ENCODE measurements at places on chromosomes 2 and 18.

- no peak for DNase-seq
Observed at GRCh38 chr2:41234093-41234492, 782.2 kb upstream of the SLC8A1 start.

GRCh38 chr2:72993147-72993932 is 76.0 kb downstream of the EMX1 start:
- DNase-seq: peak; percentile 75

DNA sequence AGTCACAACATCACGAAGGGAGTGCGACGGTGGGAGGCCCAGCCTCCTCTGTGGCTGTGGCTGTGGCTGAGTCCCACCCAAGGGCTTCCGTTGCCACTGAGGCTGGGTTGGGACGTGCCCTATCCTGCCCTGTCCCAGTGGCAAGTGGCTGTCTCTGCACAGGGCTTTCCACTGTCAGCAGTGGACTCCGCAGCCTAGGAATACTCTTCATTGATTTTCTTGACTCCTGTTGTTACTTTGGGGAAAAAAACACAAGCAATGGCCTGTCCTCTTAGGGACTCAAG is 122.7 kb downstream of the RAB3GAP1 start:
- DNase-seq: no peak

GRCh38 chr2:196441527-196441926 is 198.0 kb upstream of the CCDC150 start:
- no peak for DNase-seq

- no peak for DNase-seq
Observed at GRCh38 chr2:205967391-205968075, 118.4 kb downstream of the INO80D start.

DNA sequence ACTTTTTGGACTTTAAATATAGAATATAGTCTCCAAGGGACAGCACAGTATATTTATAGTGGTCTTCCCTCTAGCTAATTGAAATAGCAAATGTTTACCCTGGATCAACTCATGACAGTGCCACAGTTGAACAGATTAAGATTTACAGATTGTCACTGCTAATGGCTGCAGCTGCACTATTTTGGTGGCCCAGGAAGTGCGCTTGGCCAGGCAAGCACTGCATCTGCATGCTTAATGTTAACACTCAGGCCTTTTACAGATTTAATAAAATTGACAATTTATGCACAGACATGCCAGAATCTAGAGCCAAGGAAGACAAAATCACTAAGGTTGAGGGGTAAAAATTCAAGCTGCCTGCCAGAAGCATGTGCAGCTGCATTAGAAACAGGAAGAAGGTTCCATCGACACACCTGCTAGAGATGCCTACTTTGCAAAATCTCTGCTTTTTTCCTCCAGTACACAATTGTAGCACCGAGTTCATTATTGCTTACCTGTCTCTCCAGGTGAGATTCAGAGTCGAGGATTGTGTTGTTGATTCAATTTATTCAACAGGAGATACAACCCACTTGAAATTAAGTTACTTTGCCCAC is 1042.3 kb upstream of the NRXN1 start:
- no peak for DNase-seq

DNA sequence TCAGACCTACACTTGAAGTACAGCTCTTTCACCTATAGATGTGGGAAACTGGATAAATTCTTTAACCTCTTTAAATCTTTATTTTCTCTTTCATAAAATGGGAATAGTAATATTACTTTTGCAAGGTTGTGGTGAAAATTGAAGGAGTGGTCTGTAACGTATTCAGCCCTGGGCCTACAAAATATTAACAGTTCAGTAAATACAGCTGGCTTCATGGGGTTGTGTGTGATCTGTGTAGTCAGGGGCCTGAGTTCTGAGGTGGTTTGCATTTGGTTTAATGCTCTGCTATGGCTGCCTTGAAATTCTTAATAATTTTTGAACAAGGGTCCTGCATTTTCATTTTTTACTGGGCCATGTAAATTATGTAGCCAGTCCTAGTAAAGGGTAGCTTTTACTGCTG is 16.8 kb upstream of the EML6 start:
- DNase-seq: no peak

DNA sequence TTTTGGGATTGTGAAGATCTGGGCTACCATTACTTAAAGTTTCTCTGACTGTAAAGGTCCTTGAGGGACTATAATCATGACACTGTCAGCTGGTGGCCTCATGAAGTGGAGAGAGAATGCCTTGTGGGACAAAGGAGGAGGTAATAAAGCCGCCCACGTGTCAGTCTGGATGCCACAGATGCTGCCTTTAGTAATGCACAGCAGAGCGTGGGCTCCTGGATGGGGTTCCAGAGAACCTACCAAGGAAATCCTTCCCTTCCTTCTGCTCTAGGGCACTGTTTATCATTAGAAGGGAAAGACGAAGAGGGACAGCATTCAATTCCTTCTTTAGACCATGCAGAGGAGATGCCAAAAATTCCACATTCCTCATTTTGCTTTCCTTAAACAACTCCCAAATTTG is 63.5 kb downstream of the COL5A2 start:
- DNase-seq: no peak

- DNase-seq: no peak
Observed at GRCh38 chr2:159153951-159154350, 132.6 kb downstream of the WDSUB1 start.

DNA sequence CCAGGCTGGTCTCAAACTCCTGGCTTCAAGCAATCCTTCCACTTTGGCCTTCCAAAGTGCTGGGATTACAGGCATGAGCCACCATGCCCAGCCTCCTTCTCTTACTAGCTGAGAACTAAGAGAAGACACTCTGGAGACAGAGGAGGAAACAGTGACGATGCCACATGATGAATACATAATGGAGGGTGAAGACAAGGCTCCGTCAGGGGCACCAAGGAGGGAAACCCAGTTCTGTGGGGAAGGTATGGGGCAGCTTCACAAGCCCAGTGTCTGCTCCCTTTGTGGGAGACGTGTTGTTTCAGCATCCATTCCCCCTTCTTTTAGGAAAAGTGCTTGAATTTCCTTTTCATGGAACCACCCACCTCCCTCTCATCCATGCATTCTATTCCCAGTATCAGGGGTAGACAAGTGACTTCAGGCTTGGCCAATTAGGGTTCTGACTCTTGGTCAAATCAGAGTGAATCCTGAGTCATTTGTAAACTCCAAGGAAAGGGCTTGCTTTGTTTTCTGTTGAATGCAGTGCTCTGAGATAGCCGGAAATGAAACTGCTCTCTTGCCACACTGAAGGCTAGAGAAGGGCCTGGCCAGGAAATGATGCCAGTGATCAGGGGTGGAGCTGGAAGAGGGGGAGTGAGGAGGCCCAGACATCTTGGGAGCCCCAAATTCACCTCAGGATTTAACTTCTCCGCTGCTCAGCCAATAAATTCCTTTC is 23.7 kb downstream of the TMEM127 start:
- DNase-seq: peak; percentile 67

GRCh38 chr18:24954341-24954740 is 397.6 kb downstream of the ZNF521 start:
- no peak for DNase-seq

DNA sequence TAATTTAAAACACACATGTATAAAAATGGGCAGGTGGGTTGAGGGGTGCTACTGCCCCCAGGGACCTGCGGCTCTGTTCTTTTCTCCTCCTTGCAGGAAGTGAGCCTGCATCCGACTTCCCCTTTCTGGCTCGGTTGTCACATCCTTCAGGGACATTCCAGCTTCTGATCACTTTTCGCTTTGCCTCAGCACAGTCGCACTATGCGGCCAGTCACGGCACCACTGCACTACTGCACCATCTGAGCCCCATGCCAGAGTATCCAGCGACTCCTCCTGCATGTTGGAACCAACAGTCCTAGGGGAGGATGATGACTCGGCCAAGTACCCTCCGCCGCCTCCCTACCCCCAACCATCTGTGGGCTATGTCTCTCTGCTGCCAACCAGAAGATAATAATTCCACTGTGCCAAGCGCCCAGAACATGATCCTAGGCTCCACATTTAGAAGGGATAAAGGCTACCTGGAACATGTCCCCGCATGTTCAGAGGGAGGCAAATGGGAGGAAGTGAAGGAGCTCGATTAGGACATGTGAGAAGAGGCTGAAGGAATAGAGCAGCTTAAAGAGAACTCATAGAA is 17.6 kb downstream of the CDC42EP3 start:
- peak; percentile 85 for DNase-seq

- DNase-seq: no peak
Observed at GRCh38 chr2:40321016-40321623, 130.8 kb downstream of the SLC8A1 start.

GRCh38 chr18:39596891-39597290 is 2031.3 kb upstream of the CELF4 start:
- DNase-seq: no peak

- DNase-seq: no peak
Observed at GRCh38 chr2:30022444-30023071, 101.2 kb upstream of the ALK start.

- DNase-seq: peak; percentile 53
Observed at GRCh38 chr2:191625016-191625415, 52.9 kb upstream of the NABP1 start.

- no peak for DNase-seq
Observed at GRCh38 chr18:39329496-39330275, 1764.1 kb upstream of the CELF4 start.

DNA sequence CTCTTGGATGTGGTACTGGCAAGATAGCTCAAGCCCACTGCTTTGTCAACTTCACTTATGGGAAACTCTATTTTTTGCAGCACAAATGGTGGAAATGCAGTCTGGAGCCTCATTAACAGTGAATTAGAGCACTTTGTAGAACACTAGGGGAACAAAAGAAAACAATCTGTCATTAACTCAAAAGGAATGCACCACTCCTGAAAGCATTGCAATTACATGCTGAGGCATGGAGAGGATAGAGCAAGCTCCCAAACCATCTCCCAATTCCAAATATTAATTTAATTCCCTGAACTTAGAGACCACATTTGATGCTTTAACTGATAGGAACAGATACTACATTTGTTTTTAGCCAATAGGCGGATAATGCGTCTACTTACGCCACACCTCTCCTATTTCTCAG is 32.8 kb upstream of the TANC1 start:
- DNase-seq: no peak

GRCh38 chr2:240579071-240579762 is 7.3 kb upstream of the CAPN10 start:
- no peak for DNase-seq

Measured in B cell (primary cell).